DMS153 (cell line): ENCODE measurements at places on chromosomes 2 and 18.

DNA sequence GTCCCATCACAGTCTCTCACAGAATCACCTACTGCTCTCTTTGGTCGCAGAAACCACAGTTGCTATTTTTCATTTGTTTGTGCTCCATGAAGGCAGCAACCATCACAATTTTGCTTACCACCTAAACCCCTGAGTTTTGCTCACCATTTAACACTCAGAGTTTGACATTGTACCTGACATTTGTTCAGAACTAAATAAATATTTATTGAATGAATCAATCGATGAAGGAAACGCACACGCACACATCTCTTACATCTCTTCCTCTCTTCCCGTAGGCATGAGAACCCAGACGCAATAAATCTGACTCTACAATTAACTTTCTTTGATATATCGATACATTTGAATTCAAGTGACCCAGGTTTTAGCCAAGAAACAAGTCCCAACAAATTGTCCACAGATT lies 105.5 kb upstream of the RNF152 start:
- DNase-seq: no peak

- no peak for DNase-seq
These were observed 121.6 kb downstream of the TXNL1 start for GRCh38 chr18:56516789-56517188.

DNA sequence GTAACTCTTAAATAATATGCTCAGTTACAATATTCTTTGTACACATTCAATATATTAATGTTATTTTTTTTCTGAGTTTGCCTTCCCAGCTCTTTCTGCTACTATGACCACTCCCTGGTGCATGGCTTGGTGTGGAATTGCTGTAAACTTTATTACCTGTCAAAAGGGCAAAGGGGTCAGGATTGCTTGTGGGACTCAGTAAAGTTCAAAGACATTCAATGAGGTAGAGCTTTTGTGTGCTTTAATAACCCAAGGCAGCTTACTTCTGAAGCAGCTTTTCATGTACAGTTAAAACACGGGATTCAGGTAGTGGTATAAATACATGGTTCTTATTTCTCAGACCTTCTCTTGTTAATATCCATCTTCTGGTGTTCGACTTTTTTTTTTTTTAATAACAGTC lies 132.8 kb downstream of the MEIS1 start:
- DNase-seq: no peak

DNA sequence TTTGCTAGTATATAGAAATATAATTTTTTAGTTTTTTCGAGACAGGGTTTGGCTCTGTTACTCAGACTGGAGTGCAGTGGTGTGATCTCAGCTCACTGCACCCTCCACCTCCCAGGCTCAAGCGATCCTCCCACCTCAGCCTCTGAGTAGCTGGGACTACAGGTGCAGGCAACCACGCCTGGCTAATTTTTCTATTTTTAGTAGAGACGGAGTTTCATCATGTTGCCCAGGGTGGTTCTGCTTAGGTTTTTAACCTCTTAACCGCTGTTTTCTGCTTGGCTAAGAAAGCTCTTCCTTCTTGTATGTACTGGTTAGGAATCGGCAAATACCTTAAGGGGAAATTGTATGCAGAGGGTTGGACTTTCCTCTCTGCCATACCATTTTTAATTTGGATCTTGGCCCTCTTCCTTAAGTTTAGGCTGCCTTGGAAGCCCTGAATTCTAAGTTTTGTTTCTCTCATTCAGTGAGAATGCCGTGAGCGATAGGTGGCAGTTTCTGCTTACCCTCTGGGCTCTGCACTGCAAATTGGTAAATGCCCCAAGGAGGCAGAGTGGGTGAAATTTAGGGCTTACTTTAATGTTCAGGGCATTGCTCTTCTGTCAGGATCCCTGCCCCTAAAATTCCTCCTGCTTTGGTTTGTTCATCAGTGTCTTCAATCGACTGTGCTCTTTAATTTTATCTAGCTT lies 32.3 kb downstream of the EML6 start:
- DNase-seq: no peak

DNA sequence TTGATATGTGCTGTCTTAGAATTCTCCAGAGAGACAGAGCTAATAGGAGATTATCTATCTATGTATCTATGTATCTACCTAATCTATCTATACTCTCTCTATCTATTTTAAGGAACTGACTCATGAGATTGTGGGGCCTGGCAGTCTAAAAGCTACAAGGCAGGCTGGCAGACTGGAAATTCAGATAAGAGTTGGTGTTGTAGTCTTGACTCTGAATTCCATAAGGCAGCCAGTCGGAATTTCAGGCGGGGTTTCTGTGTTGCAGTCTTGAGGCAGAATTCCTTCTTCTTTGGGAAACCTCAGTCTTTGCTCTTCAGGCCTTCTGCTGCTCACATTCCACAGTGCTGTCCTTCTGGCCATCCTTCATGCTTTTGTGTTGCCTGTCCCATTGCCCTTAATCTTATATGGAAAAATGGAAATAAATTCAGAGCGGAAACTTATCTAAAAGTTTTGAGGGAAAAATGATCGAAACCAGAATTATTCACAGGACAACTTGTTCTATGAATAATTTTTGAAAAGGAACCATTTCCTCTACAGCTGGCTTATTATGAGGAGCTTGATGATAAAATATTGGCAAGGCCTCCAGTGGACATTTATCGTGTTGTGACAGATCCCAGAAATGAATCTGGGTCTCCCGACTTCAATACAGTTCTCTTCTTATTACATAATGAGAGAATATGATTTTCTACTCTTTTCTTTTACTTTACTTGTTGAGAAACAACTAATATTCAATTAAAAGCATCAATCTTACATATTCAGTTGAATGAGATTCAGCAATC lies 10.8 kb downstream of the IL1RL1 start:
- DNase-seq: no peak

DNA sequence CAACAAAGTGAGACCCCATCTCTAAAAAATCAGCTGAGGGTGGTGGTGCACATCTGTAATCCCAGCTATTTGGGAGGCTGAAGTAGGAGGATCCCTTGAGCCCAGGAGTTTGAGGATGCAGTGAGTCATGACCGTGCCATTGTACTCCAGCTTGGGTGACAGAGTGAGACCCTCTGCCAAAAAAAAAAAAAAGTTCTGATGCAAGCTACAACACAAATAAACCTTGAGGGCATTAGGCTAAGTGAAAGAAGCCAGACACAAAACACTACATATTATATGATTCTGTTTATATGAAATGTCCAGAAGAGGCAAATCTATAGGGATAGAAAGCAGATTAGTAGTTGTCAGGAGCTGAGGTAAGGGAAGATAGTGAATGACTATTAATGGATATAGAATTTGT lies 13.0 kb downstream of the YWHAQ start:
- DNase-seq: no peak

GRCh38 chr2:32688541-32688940 lies 60.7 kb downstream of the TTC27 start:
- no peak for DNase-seq

DNA sequence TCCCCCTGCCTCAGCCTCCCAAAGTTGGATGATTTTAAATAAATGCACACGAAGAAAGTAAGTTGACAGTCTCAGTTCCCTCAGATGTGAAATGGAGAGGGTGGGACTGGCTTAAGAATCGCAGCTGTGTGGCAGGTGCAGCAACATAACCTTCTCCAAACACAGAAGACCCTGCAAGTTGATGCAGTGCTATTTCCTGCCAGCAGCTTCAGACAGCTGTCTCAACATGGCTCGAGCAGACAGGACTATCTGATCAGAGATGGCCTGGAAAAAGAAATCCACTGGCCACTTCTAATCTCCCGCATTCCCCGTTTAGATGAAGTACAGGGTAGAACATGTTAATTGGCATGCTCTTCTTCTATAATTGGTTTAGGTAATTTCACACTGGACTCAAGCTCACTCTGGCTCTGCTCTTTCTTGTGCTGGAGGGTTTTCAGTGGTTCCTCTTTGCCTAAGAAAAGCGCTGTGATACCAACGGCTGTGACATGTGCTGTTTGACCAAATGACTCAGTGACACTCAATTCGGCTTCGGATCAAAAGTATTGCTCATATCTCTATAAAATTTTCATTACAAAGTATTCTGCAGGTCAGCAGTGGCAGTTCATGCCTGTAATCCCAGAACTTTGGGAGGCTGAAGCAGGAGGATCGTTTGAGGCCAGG lies 40.2 kb downstream of the MYOM1 start:
- DNase-seq: no peak

DNA sequence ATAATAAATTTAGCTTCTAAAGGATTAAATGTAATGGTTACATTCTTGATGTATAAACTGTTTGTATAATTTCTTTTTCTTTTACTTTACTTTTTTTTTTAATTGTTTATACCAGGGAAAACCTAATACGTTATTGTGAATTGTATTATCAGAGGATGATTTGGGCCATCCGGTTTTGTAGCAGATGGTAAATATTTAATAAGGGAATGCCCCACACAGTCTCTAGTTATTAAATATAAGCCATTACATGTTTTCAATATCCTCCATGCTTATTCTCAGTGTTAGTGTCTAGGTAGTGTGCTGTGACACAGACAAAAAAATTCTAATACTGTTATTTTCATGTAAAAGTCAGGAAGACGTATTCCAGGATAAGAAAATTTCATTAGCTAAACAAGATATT lies 553.9 kb downstream of the ZNF804A start:
- DNase-seq: no peak

DNA sequence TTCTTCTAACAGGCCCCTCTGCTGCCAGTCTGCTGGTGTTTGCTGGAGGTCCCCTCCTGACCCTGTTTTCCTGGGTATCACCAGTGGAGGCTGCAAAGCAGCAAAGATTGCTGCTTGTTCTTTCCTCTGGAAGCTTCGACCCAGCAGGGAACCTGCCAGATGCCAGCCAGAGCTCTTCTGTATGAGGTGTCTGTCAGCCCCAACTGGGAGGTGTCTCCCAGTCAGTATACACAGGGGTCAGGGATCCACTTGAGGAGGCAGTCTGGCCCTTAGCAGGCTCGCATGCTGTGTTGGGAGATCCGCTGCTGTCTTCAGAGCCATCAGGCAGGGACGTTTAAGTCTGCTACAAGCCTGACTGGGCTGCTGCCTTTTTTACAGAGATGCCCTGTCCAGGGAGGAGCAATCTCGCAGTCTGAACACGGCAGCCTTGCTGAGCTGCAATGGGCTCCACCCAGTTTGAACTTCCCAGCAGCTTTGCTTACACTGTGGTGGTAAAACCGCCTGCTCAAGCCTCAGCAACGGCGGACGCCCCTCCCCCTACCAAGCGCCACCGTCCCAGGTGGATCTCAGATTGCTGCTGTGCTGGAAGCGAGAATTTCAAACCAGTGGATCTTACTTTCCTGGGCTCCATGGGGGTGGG lies 29.9 kb downstream of the CHCHD5 start:
- no peak for DNase-seq
